ENCODE measurements at places on chromosomes 7 and 10.

- no peak for DNase-seq
These were observed 700.3 kb downstream of the TNS3 start for GRCh38 chr7:46881507-46882127.

GRCh38 chr10:23034790-23035189 lies 60.6 kb upstream of the MSRB2 start:
- DNase-seq: no peak

- no peak for DNase-seq
These were observed 118.3 kb upstream of the KMT2E start for GRCh38 chr7:104895522-104896236.

- peak; percentile 66 for DNase-seq
These were observed 871 bp downstream of the SPOCK2 start for GRCh38 chr10:72087392-72087968.

GRCh38 chr10:22651276-22651980 lies 63.0 kb downstream of the PIP4K2A start:
- peak; percentile 17 for DNase-seq

- no peak for DNase-seq
These were observed 27.2 kb upstream of the SHH start for GRCh38 chr7:155839461-155839860.

GRCh38 chr7:124780608-124781007 lies 15.0 kb upstream of the GPR37 start:
- no peak for DNase-seq

DNA sequence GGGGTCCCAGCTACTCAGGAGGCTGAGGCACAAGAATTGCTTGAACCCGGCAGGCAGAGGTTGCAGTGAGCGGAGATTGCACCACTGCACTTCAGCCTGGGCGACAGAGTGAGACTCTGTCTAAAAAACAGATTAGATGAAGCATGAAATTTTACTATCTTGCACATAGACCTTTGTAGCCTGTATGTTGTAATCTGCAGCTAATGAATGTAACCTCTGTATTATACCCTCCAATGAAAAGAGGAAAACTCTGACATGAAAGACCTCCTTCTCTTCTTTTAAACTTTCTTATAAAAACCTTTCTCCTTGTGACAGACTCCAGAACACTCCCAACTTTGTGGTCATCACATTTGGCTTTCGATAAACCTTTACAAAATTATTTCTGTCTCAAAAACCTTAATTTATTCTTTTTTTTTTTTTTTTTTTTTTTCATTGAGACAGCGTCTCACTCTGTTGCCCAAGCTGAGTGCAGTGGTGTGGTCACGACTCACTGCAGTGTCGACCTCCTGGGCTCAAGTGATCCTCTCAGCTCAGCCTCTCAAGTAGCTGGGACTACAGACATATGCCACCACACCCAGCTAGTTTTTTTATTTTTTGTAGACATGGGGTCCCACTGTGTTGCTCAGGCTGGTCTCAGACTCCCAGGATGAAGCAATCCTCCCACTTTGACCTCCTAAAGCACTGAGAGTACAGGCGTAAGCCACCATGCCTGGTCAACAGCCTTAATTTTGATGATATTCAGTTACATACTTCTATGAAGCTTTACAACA lies 97.4 kb downstream of the SVOPL start:
- DNase-seq: no peak

DNA sequence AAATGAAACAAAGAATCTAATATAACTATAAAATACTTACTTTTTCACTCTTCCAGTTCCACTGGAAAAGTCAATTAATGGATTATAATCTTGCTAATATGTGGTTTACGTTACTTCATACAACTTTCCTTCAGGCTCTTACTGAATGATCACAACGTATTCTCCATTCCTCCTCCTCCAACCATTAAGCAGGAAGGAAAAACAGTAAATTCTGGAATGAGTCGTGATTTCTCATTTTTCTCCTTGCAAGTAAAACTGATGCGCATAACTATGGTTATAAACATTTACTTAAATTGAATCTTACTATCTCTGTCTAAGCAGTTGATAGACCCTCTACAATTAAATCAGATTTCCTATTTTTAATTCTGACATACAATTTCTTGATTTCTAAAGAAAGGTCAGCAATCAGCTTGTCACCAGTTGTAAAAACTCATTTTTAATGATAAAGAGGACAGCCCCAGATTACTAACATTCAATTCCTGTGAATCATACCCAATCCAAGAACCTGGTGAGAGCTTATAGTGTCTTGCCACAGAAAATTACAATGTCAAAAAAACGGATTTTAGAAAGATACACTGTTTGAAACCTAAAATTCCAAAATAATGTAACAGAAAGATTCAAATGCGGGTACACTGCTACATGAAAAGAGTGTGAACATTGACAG lies 64.3 kb downstream of the EZH2 start:
- DNase-seq: no peak

DNA sequence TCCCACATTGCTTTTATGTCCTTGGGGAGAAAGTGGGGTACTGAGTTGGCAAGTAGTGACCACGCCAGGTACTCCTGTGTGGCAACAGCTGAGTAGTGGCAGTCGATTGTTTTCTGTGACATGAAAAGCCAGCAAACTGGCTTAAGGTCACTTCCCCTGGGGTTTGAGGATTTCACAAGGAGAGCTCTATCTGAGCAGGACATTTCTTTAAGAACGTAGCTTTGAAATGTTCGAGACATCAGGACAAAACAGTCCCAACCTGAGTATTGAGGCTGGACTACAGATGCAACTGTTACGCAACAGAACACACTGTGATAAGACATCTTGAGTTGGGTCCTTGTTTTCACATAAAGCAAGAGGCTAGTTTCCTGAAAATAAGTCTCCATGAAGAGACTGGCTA lies 146.7 kb upstream of the KLF14 start:
- DNase-seq: no peak

GRCh38 chr7:94095316-94096009 lies 91.3 kb upstream of the BET1 start:
- DNase-seq: no peak

DNA sequence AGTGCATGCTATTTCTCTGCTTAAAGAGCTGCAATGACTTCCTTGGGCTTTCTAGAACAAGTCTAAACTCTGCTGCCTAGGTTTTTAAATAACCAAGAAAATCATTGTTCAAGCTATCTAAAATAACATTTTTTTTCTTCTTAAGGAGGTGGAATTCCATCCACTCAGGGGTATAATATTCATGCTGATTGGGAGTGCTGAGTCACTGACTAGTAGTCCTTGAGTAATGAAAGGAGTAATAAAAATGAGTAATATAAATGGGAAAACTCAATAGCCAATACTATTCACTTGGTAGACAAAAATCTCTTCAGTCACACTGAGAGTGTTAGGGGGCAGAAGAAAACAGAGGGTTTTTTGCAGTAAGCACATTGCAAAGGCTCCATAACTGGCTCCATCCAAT lies 72.0 kb downstream of the GFRA1 start:
- no peak for DNase-seq

- DNase-seq: no peak
These were observed 143.1 kb downstream of the ARID5B start for GRCh38 chr10:62044566-62044965.
